ENCODE measurements at places on chromosomes 6 and 20.

DNA sequence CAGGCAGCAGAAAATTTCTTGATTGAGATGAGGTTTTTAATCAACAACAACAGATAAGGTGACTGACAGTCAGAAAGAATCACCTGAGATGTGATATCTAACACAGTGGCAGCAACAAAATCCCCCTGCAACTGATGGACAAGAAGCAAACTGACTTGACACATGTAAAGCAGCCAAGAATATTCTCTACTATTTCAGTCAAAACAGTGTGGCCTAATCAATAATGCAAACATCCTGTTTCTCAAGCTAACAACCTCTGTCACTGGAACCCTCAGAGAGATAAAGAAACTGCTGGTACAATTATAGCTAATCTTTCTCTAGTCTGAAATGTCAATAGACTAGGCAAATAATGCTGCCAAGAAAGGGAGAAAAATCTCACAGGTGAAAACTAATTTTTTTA lies 4.6 kb upstream of the CGA start:
- DNase-seq, result no peak

DNA sequence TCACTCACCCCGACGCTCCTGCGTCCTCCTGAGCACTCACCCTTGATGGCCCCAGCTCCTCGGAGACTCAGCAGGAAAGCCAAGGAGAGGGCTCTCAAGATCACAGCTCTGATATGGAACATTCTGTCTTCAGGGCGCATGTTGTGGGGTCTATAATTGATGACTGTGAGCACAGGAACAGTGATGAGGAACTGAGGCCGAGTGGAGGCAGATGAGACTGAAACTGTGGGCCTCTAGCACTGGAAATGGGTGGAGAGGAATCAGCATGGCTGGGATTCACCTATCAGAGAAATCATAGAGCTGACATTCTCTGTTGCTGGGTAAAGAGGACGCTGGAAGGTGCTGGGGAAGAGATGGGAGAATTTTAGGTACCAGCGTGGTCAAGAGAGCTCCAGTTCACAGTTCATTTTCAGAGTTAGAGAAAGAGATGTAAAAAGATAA lies at the start of gene HLA-DPA1:
Gene HLA-DPA1, minus strand, starts transcription at position 219 of the 441 bp plus-strand sequence.
- no peak for DNase-seq

DNA sequence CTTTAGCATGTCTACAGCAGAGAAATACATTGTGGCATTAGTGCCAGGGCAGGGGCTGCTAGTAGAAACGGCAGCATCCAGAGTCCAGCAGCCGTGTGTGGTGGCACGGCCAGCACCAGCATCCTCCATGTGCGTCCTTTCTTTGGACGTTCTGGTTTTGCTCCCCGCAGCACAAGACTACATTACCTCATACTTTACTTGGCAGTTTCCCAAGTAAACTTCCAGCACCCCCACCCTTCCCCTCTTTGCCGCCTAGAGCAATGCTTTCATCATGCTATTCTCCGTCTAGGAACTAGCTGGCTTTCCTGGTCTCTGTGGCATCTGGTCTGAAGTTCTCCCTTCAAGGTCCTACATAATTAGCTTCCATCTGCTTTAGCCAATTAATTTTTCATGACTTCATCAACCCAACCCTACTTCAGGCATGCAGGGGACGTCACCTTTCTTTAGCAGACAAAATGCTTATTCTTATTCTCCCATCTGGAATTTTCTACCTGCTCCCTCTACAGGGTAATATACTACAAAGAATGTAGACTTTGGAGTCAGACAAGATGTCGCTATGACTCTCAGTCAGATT lies 67.6 kb downstream of the BLOC1S5 start:
- peak; percentile 74 for DNase-seq

GRCh38 chr20:60484316-60484715 lies 526.1 kb downstream of the CDH26 start:
- DNase-seq, result no peak

DNA sequence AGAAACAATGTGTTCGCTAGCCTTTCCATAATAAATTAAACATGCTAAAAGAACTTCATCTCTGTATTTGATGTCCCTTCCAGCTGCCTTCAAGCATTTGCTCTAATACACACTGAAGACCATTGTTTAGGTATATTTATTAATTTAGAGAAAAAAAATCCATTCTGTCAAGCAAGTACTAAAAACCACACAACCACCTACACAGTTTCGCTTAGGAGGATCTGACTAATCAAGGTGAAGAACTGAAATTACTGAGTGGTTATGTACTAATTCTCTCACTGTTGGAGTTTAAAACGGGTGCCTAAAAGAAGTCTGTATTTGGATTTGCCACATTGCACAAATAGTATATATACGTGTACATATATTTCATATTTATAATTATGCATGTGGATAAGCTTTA lies 58.9 kb downstream of the GMDS start:
- DNase-seq, result no peak

DNA sequence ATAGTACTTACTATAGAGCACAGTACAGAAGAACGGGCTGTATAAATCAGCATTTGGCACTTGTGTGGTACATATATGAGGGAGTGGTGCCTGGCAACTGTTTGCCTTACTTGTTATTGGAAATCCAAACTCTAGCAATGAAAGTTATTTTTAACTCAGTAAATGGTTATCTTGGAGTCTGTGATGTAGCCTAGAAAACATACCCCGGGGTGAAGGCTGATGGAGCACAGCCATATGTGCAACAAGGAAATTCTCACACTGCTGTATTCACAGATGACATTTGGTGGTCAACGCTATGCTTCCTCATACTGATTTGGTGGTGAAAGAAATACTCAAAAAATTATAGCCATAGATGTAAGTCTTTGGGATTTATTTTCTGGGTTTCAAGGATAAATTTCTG lies 807.5 kb upstream of the FLRT3 start:
- no peak for DNase-seq

GRCh38 chr20:25308671-25309394 lies 60.9 kb downstream of the PYGB start:
- DNase-seq, result peak; percentile 41

GRCh38 chr20:62049342-62050165 lies 16.1 kb downstream of the TAF4 start:
- no peak for DNase-seq

DNA sequence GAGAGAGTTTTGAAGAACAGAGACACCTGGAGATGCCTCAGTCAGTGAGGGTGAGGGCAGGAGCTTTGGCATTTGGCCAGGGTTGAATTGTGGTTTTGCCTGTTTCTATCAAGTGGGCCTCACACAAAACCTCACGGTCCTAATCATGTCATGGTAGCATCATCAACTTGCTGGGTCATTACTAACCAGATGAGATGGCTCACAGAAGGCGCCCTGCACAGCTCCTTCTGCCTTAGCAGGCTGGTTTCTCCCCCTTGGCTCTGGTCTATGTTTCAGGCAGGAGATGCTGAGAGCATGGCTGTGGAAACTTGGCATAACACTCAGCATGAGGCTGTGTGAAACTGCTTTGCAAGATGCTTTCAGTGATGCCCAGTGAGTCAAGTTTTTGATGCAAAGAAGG lies 99.3 kb downstream of the LRRC1 start:
- peak; percentile 36 for DNase-seq

GRCh38 chr6:37897321-37897720 lies 77.8 kb downstream of the ZFAND3 start:
- peak; percentile 55 for DNase-seq

- DNase-seq, result no peak
Observed at GRCh38 chr20:4342609-4343008, 327.3 kb upstream of the RNF24 start.

GRCh38 chr6:33205191-33206026 lies 954 bp downstream of the HSD17B8 start:
- peak; percentile 66 for DNase-seq

GRCh38 chr20:54543369-54543768 lies 68.0 kb downstream of the DOK5 start:
- no peak for DNase-seq

DNA sequence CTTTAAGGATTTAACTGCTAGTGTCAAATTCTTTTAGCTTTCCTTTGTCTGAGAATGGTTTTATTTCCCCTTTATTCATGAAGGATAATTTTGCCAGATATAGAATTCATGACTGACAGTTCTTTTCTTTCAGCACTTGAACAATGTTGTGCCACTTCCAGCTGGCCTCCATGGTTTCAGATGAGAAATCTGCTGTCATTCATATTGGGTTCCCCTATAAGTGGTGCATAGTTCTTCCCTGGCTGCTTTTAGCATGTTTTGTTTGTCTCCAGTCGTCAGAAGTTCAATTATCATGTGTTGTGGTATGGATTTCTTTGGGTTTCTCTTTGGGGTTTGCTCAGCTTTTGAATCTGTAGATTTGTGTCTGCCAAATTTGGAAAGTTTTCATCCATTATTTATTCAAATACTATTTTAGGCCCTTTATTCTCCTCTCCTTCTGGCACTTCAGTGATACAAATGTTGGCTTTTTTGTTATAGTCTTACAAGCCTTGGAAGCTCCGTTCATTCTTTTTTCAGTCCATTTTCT lies 76.3 kb upstream of the TGM3 start:
- DNase-seq, result no peak

GRCh38 chr6:108733706-108734265 lies 114.4 kb upstream of the ARMC2 start:
- no peak for DNase-seq

- no peak for DNase-seq
Observed at GRCh38 chr6:1591243-1591642, 18.5 kb upstream of the FOXC1 start.

DNA sequence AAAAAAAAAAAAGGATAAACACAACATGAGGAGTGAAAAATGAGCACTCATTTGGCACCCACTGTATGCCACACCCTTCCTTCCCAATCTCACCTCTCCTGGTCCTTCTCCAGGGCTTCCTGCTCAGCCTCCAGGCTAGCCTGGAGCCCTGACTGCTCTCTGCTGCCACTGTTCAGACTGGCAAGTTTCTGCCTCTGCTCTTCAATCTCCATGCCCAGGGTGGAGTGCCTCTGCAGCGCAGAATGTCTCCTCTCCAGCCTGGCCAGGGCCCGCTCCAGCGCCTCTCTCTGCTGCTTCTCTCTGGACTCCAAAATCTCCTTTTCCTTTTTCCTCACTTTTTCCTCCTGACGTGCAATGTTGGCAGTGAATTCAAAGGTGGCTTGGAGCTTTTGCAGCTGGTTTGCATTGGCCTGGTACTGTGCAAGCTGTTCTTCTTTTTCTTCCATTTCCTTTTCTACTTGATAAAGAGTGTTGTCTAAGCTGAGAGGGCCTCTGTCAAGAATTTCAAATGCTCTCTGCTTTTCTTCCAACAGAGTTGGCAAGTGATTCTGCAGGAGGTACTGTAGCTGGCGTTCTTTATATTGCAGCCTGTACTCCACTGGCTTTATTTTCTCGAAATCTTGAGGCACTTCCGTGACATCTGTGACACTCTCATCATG lies 194.4 kb downstream of the KIF16B start:
- no peak for DNase-seq

DNA sequence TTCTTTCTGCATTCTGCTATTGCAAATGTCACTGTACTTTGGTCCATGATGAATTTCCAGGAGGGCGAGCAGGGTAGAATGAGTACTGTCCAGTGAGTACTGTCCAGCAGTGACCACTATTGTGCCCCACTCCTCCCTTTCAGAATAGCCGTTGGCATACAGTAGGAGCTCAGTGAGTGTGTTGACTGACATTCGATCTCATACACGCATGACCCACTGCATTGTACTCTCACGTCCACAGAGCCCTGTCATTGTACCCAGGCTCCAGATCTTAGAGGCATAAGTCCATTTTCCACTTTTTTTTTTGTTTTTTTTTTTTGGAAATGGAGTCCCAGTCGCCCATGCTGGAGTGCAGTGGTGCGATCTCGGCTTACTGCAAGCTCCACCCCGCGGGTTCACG lies 8.2 kb downstream of the DYNLRB1 start:
- DNase-seq, result no peak

DNA sequence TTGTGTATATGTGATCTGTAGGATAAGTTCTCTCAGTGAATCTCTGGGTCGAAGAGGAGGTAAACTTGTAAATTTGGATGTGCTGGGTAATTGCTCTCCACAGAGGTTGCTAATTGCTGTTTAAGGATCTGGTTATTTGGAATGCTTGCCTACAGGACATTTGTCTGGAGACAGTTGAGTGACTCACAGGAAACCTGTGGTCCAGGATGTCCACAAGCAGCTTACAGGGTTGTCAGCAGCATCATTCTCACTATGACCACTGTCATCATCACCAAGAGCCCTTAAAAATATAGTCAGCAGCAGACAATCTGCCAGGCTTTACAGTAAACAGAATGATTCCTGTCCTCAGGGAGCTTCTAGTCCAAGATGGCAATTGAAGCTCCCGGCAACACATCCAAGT lies 31.2 kb upstream of the KCNK5 start:
- no peak for DNase-seq

GRCh38 chr6:156876302-156876701 lies 99.1 kb downstream of the ARID1B start:
- no peak for DNase-seq

DNA sequence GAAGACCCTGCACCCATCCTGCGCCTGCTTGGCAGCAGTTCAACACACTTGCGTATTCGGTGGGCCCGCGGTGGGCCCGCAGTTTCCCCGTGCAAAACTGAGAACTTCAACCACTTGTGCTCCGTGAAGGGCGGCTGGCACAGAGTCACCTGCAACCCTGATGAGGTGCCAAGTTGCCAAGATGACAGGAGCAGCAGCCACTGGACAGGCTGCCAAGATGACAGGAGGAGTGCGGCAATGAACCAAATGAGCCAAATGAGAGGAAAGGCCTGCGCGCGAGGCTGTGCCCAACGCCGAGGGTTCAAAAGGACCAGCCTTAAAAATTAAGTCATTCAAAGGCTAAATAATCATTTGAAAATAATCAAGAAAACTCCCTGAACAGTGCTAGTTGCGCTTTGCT lies 20.1 kb downstream of the DIDO1 start:
- DNase-seq, result no peak

- DNase-seq, result no peak
Observed at GRCh38 chr6:49415358-49415757, 47.7 kb downstream of the MMUT start.

- no peak for DNase-seq
Observed at GRCh38 chr20:37948956-37949355, 46.0 kb downstream of the VSTM2L start.

- peak; percentile 20 for DNase-seq
Observed at GRCh38 chr6:136149311-136149710, 100.8 kb downstream of the MTFR2 start.

DNA sequence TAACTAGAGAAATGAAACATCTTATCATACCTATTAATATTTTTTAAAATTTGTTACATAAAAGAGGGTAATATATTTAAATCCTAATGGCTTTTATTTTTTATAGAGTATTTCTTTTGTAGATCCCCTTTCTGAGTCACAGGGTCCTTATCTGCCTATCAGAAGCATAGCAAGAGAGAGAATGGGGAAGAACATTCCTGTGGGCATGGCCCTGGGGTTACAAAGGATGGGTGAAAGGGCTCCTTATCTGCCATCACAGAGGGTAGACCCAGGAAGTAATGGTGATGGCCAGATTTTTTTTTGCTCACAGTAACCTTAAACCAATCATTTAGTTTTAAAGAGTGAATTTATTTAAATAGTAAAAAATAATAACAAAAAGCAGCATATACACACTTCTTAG lies 582.1 kb upstream of the HTR1E start:
- DNase-seq, result no peak

GRCh38 chr6:134714679-134715078 lies 235.2 kb downstream of the ALDH8A1 start:
- DNase-seq, result peak; percentile 43

Measured in fibroblast of upper back skin (primary cell).